NCI-H1048 (cell line): ENCODE measurements at places on chromosomes 2 and 18.

DNA sequence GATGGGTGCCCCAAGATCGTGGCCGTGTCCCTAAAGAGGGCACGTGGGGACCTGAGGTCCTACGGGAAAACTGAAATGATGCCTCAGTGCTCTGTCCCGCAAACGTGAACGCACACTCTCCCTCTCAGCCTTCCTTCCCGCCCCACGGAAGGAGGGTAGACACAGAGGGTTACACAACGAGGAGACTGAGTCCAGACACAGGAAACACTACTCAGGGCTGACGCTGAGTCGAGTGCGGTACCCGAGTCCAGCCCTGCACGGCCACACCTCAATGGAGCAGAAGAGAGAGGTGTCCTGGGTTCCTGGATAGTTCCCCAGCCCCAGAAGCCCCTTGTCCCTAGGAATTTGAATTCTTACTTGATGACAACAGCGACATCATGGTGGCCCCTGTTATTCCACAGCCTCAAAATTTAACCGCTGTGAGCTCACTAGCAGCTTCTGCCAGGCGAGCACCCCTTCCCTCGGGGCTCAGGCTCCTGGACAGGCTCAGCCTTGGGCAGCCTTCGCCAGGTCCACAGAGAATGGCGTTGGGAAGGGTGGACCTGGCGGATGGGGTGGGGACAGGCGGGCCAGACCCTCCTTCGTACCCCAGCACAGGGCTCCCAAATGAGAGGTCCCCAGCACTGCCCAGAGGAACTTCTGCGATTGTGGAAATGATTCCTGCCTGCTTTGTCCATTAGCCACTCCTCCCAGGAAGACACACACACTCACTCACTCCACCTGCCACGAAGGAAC is 980 bp upstream of the RNPEPL1 start:
- no peak for DNase-seq

GRCh38 chr2:175442441-175442840 is 260.9 kb upstream of the ATP5MC3 start:
- DNase-seq, result no peak

- DNase-seq, result no peak
These were observed 17.3 kb downstream of the BOLA3 start for GRCh38 chr2:74130211-74130995.

GRCh38 chr2:72781480-72781879 is 44.4 kb downstream of the EXOC6B start:
- no peak for DNase-seq

DNA sequence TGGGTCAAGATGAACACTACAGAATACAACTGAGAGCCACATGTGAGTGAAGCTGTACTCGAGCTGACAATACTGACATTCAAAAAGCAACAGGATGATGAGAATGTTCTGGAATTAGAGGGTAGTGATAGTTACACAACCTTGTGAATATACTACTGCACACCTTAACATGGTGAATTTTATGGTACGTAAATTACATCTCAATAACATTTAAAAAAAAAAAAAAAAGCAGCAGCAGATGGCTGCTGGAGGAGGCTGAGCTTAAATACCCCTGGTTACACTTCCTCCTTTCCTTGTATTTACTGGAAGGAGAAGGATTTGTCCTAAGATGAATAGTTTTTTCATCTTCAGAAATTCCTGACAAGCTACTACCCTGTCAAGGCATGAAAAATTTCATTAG is 45.5 kb upstream of the CYP1B1 start:
- no peak for DNase-seq

DNA sequence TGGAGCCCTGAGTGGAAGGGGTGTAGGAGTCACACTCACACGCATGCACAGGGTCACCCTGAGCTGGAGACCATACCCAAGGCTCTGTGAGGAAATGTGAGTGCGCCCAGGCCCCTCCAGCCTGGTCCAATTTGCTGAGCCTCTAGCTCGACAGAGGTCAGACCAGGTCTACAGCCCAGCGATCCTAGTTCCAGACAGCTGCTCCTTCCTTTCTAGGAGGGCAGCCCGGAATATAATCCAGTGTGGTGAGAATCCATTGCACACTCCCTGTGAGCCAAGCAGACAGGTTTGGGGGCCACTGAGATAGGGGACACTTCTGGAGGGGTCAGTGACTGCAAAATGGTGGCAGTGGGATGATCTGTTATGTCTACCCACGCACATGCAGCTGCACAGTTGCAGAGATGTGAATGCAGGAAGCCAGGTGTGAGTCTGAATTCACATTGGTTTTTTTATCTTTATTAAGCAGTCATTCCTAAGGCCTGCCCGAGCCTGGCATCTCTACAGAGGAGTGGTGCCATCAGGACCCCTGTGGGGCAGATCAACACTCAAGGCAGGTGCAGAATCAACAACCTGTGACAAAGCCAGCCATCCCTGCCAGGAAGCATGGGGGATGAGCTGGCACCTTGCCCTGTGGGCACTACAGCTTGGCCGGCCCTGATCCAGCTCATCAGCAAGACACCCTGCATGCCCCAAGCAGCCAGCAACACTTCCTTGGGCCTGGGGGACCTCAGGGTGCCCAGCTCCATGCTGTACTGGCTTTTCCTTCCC is at the start of gene GPR148:
Gene GPR148, plus strand, starts transcription at position 522 of the 768 bp plus-strand sequence. Its CDS starts 82 bp downstream, at position 604.
- no peak for DNase-seq

GRCh38 chr2:42021464-42021863 is 26.4 kb upstream of the PKDCC start:
- no peak for DNase-seq

DNA sequence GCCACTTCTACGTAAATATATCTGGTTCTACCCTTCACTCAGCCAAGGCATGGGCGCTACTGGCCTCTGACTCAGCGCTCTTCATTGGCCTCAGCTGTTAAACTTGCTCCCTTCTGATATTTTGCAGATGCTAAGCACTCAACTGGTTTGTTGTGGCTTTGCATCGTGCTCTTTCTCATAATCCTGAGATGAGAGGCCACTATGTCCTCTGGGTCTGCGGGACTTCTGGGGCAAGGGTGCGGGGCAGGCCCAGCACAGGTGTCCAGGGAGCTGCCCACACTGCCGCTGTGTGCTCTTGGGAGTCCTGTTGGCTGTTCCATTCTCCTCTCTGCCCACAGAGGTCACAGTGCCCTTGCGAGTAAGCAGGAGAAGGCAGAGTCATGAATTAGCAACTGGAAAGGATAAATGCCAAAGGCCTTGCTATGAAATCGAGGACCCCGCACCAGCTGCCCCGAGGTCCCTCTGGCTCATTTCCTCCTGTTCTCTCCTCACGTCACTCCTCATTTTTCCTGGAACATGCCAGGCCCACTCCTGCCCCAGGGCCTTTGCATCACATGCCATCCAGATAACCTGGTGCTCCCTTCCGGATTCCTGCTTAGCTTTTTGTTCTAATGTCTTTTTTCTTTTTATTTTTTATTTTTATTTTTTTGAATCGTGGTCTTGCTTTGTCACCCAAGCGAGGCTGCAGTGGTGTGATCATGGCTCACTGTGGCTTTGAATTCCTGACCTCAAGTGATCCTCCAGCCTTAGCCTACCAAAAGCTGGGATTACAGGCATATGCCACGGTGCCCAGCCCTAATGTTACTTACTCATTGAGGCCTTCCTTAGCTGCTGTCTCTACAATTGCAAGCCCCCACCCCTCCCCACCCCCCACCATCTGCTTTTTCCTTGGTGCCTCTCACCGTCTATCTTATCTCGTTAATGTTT is 34.9 kb upstream of the MAT2A start:
- DNase-seq, result no peak

DNA sequence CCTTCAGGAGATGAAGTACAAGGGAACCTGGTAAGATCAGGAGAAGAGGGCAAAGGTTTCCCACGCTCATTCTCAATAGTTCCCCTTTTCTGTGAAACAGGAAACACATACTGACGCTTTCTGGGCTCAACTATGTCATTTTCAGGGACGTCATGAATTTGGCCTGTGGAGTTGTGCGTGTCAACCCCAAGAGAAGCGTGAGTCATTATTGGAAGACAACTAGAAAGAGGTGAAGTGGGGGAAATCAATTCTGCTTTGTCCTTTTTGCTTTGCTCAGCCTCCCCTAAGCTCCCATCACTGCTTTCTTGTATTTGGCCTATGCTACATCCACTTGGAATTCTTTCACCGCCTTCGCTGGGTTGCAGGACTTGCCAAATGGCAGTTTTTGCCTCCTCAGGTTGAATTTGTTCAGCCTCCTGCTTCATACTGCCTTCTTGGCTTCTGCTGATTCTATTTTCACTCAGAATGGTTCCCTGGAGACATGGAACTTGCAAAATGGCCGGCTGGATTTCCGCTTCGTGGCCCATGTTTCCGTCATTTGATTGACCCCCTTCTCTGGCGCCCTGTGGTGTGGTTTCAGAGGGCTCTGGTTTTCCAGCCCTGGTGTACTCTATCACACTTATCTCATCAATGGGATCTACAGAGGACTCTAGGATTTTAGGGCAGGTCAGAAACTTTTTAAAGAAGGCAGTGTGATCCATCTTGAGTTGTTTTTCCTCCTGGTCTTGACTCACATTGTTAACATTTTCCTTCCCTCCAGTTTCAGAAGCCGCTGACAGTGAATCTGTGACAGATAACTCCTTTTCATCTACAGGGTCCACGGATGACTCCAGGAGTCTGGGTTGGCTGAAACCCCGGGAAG is 93.3 kb downstream of the ALPK2 start:
- DNase-seq, result no peak

DNA sequence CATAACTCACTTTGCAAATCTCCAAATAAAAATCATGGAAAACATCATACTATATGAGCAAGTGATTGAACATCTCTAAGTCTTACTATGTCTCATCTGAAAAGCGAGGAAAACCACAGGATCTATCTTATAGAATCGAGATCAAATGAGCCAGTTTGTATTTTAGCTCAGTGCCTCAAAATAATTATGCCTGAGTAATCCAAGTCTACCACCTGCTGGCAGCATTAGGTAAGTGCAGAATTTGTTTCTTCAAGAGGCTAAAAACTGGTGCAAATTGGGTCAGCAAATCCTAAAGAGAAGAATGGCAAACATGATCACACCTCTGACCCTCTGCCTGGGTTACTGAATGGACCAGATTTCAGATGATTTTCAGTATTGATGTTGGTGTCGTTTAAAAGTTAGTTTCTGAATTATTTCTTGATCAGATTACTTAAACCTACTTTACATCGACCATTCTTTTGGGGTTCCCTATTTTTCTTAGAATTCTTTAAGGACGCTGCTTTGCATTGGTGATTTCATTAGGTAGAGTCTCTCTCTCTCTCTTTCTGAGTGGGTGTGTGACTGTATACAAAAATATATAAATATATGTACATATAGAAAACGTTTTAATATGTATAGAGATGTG is 12.7 kb upstream of the FHOD3 start:
- no peak for DNase-seq

- DNase-seq, result no peak
These were observed 181.3 kb downstream of the PTPRM start for GRCh38 chr18:7748251-7749007.

DNA sequence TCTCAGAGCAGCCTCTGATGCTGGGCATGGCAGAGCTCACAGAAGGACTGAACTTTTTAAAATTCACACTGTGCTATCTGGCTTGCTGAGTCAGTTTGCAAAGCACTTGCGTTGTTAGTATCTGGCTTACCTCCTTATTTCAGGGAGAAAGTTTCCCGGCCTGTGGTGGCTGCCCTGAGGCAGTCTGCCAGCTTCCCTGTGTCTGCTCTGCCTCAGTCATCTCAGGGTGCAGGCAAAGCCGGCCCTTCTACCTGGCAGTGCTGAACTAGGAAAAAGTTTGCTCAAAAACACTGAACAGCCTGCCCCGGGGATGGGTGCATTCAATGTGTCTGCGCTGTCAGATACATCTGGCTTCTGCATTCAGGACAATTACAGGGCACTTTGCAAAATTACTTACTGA is 90.2 kb upstream of the UXS1 start:
- no peak for DNase-seq

GRCh38 chr2:170227507-170227947 is 49.6 kb downstream of the MYO3B start:
- no peak for DNase-seq

- no peak for DNase-seq
These were observed 366.5 kb downstream of the DSC3 start for GRCh38 chr18:30676053-30676480.

- DNase-seq, result no peak
These were observed 29.9 kb downstream of the NBAS start for GRCh38 chr2:15531095-15531854.

DNA sequence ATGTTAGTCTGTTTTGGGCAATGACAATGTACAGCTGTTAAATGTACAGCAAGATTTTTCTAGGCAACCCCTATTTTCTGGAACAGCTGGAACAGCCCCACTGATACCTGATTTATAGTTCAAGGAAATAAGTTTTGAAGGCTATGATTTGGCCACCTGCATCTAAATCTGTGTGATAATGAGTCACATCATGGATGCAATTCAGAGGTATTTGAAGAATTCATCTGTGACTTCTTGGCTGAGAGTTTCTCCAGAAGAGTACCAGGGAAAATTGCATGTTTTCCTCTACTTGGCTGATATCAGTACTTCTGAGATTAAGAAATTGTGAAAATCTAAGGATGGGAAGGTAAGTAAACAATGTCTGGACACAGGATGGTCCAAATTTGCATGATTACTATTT is 40.7 kb upstream of the NT5C1B start:
- DNase-seq, result no peak

- DNase-seq, result no peak
These were observed 32.2 kb downstream of the RTP5 start for GRCh38 chr2:241901500-241902351.

DNA sequence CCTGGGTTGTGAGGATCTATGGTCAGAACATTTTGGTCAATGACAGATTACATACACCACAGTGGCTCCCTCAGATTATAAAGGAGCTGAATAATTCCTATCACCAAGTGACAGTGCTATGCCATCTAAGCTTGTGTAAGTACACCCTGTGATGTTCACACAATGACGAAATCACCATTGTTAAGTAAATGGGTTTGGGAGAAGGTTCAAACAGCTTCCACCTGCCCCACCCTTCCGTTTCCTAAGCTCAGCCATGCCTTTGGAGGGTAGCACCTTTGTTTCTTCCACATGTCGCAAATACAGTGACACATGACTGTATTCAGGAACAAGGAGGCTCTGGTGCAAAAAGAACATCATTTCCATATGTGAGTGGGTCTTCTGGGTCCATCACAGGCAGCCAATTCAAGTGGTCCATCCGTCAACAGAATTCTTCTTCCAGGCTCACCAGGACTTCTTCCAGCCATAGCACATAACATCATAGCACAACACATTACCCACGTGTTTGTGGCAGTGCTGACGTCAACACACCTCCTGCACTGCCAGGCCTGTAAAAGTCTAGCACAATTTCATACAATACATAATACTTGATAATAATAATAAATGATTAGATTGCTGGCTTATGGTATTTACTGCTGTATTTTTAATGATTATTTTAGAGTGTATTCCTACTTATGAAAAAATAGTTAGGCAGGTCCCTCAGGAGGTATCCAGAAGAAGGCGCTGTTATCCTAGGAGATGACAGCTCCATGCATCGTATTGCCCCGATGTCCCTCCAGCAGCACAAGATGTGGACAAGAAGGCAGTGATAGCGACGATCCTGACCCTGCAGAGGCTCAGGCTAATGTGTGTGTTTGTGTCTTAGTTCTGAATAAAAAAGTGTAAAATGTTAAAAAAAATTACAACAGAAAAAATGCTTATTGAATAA is 264.8 kb downstream of the ANAPC1 start:
- no peak for DNase-seq

GRCh38 chr18:75293591-75293990 is 83.0 kb downstream of the TSHZ1 start:
- no peak for DNase-seq

- DNase-seq, result no peak
These were observed 113.5 kb downstream of the NDUFA10 start for GRCh38 chr2:239911641-239912071.
